ENCODE measurements at places on chromosomes 12 and 14.

- no peak for DNase-seq
Observed at GRCh38 chr12:44835641-44836379, 40.3 kb downstream of the NELL2 start.

DNA sequence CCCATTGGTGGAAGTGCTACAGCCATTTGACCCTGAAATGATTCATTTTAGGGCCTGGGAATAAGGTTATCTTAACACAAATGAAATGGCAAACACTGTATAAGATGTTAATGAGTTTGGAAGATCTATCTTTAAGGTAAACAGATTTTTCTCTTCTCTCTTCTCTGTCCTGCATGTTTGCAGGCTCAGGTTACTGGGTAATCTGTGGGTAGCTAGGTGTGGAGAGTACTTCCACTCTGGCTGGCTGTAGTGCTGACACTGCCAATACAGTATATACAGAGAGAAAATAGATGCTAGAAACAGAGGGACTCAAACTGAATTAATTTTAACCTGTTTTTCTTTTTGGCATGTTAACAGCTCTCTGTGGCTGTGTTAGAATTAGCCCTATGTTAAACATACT is 84.6 kb downstream of the SLC38A6 start:
- DNase-seq, result no peak

GRCh38 chr12:113702836-113703235 is 231.2 kb upstream of the LHX5 start:
- no peak for DNase-seq

DNA sequence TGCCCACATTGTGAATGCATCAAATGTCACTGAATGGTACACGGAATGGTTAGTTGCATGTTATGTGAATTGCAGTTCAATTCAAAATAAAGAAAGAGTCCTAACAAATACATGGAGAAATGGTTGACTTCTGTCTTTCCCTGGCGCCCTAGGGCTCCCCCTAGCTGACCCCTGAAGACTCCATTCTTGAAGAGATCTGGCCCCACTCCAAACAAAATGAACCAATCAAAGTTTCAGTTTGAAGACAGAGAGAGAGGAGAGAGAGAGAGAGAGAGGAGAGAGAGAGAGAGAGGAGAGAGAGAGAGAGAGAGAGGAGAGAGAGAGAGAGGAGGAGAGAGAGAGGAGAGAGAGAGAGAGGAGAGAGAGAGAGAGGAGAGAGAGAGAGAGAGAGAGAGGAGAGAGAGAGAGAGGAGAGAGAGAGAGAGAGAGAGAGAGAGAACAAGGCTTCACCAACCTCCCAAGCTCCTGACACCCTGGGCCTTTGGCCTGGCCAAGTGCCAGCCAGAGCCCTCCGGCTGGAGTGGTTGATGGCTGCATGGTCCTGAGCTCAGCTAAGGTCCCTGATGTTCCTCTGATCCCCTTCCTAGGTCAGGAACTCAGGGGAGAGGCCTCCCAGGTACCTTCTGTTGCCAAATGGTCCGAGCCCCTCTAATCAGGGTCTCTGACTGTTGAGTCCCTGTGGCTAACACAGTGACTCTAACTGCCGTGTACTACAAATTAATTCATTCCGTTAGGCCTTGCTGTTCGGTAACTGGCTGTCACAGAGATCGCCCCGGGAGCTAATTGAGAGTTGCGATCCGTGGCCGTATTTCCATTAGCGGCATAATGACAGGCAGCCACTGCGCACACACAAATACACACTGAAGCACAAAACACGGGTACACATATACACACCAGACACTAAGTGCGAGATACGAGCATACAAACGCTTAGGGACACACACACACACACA is 188.8 kb downstream of the ESRRB start:
- no peak for DNase-seq

GRCh38 chr14:50013198-50013918 is 103.0 kb downstream of the VCPKMT start:
- DNase-seq, result no peak

DNA sequence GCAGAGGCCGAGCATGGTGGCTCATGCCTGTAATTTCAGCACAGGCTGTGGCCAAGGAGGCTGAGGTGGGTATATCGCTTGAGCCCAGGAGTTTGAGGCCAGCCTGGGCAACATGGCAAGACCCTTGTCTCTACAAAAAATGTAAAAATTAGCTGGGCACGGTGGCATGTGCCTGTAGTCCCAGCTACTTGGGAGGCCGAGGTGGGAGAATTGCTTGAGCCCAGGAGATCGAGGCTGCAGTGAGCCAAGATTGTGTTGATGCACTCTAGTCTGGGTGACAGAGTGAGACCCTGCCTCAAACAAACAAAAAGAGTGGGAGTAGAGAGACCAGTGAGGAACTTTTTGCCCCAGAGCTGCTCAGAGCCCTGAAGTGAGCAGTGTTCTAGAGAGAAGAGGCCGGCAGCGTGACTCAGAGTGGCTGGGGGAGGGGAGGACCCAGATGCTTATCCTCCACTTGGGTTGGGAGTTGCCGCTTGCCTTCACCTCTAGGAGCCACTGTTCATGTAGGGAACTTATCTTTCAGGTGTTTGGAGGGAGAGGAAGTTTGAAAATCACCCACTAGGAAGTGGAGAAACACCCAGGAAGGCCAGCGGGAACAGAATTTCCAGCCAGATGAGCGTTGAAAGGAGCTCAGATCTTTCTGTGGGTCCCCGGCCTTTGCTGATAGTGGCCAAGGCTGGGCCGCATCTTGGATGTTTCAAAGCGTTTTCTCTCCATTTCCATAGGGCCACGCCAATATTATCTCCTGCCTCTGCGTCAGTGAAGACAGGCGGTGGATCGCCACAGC is 15.3 kb downstream of the CFAP251 start:
- DNase-seq, result no peak

DNA sequence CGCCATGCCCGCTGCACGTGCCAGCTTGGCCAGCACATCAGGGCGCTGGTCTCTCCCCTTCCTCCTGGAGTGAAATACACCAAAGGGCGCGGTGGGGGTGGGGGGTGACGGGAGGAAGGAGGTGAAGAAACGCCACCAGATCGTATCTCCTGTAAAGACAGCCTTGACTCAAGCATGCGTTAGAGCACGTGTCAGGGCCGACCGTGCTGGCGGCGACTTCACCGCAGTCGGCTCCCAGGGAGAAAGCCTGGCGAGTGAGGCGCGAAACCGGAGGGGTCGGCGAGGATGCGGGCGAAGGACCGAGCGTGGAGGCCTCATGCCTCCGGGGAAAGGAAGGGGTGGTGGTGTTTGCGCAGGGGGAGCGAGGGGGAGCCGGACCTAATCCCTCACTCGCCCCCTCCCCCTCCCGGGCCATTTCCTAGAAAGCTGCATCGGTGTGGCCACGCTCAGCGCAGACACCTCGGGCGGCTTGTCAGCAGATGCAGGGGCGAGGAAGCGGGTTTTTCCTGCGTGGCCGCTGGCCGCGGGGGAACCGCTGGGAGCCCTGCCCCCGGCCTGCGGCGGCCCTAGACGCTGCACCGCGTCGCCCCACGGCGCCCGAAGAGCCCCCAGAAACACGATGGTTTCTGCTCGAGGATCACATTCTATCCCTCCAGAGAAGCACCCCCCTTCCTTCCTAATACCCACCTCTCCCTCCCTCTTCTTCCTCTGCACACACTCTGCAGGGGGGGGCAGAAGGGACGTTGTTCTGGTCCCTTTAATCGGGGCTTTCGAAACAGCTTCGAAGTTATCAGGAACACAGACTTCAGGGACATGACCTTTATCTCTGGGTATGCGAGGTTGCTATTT is 914 bp upstream of the CCND2 start:
- DNase-seq, result peak; percentile 62

- DNase-seq, result no peak
Observed at GRCh38 chr14:94398182-94398479, 9.7 kb upstream of the SERPINA1 start.
